ENCODE measurements at places on chromosomes 6 and 20.

DNA sequence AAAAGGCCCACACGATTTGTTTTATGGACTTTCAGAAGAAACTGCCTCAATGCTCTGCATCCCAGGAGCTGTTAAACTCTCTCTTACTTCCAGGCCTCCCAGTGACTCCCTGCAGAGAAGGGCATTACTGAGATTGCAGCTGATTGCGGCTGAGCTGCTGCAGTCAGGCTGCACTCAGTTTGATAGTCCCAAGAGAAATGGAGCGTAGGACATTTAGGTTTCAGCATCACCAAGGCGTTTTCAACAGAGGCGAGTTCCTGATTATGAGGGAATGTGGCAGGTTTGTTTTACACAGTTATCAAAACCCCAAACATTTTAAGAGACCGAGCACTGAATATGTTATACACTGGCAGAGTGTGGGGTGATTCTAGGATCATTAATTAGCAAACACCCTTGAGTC, 145.6 kb downstream of the TBX18 start:
- no peak for DNase-seq

- DNase-seq: peak; percentile 68
Observed at GRCh38 chr6:34236131-34236442, 586 bp upstream of the HMGA1 start.

DNA sequence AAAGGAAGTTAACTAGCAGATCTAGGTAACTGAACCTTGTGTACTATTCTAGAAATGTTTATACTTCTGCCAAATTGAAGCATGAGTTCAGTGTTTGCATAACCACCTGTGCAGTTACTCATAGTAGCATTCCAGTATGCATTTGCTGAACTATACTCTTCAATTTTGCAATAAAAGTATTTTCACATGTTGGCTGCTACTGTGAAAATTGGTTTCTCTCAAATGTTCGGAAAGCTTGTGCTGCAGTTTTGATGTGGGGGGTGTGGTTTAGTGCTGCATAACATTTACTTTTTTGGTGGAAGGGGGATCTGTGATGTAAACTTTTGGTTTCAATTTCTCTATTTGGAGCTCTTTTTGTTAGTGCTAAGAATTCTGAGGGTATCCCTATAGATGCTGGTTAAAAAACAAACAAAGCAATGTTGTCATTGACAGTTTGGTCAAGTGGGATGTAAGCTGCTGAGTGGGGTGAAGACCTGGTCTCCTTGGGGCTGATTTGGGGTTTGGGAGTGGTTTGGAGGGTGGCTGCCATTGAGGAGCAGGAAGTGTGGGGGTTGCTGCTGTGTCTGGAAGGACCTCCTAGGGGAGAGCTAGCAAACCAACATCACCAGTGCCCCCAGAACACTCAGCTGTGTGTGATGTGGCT, 87.8 kb downstream of the CARMIL1 start:
- DNase-seq: peak; percentile 60

- no peak for DNase-seq
Observed at GRCh38 chr20:24118034-24118433, 129.5 kb upstream of the GGTLC1 start.

DNA sequence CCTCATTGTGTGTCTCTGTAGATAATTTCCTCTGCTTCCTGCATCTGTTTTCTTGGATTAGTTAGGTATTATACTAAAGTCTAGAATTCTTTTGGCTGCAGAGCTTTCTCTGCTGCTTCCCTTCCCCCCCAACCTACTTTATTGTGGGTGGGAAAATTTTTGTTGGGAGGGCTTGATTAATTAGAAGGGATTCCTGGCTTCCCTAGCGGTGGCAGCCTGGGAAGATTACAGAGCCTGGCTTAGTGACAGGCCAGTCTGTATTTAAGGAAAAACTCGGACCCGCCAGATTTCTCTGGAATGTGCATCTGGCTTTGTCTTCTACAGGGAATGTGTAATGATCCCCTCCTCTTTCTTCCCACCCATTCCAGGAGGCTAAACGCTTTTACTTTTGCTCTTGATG, 31.2 kb downstream of the SLX4IP start:
- no peak for DNase-seq

- no peak for DNase-seq
Observed at GRCh38 chr20:59042151-59042795, at the start of gene PRELID3B. PRELID3B (minus strand) TSS chr20:59042786; CDS start chr20:59042730, 56 bp downstream.

DNA sequence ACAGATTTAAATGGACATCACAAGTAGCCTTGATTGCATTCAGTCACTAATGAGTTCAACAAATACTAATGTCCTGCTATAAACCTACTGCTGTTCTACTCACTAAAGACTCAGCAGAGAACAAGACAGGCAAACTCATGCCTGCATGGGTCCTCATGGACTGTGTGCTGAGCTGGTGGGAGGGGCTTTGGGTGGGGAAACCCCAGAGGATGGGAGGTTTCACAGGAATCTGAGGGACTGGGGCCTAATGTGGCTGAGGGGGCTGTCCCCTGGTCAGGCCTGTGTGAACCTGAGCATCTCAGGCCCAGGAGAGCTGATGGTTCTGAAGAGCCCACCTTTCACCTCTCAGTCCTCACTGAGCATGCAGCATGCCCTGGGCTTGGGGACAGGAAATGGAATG, 1.4 kb downstream of the CST8 start:
- no peak for DNase-seq

DNA sequence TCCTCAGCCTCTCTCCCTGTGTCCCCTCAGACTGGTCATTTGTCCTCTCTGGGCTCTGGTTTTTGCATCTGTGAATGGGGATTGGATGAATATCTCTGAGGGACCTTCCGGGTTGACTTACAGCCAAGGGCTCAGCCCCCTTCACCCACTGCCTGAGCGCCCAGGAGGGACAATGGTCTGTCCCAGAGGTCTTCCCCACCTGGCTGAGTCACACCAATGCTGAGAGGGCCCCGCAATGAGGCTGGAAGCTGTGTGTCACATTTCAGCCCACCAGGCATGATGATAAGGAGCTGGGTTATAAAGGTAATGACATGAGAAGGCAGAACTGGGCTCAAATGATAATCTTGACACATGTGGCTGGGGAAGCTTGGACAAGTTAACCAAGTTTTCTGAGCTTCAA, 70.5 kb downstream of the TOX2 start:
- no peak for DNase-seq

Measured in activated CD8-positive, alpha-beta memory T cell treated with anti-CD3 and anti-CD28 coated beads, Interleukin-2, amount 10 ng/mL, durations not matched to agents 7 days and 5 days (primary cell).